A549 treated with dexamethasone at 1 μM for 4 hours (cell line): ENCODE measurements at places on chromosomes 2 and 18. TPM values are rescaled to one million over a fixed set of nuclear protein-coding genes. Genes with fewer than 3 reads are reported as not detected.

Gene CAPN10
- total RNA-seq = 14.6 to 25.0 TPM (median 22.2 TPM) in 5 replicates

Gene GBX2
- total RNA-seq = 1.8 to 3.3 TPM (median 2.9 TPM) in 5 replicates

Gene C2orf15
- total RNA-seq = 0.48 to 0.58 TPM (median 0.57 TPM) in 5 replicates

Gene IL37
- total RNA-seq = 0.23 TPM in 1 of 5 replicates, not detected in the others
